ENCODE measurements at places on chromosomes 5 and 9.

GRCh38 chr9:79222483-79222882 lies 349.3 kb upstream of the TLE4 start:
- no peaks in the 10 kb centered on the region for H3K36me3 ChIP-seq
- H3K4me3 ChIP-seq = no peak overlapping the region
- no peaks in the 10 kb centered on the region for H3K4me1 ChIP-seq

- no peak for DNase-seq
- H3K4me1 ChIP-seq = no peaks in the 10 kb centered on the region
- H3K4me3 ChIP-seq = no peak overlapping the region
- H3K27me3 ChIP-seq = no peaks in the 10 kb centered on the region
- H3K27ac ChIP-seq = no peak overlapping the region
Measured at GRCh38 chr9:97518909-97519307, 17.4 kb downstream of the TMOD1 start.

DNA sequence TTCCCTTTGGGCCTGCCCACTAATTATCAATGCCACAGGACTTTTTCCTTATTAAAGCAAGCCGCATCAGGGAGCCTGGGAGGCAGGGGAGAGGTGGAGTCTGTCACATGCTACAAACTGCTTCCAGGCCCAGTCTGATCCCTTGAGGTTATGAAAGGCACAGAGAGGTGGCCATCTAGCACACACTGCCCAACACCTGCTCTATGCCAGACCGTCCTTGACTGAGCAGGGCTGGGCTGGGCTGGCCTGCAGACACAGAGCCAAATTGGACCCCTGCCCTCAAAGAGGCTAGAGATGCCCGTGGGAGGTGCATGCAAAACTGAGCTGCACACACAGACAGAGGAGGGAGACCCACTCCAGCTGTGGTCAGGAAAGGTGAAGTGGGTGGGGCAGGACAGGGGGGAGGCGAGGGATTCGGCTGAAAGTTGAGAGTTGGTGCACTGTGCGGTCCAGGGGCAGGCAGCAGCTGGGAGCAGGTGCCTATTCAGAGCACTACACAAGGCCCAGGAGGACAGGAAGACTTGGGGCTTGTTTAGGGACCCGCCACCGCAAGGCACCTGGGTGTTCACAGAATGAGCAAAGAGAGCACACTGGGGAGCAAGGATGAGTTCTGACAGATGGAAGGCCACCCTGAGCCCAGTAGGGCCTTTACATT lies 36.4 kb upstream of the TCF7 start:
- no peak for DNase-seq
- H3K36me3 ChIP-seq = no peaks in the 10 kb centered on the region
- no peaks in the 10 kb centered on the region for H3K4me1 ChIP-seq
- no peaks in the 10 kb centered on the region for H3K27me3 ChIP-seq

- no peaks in the 10 kb centered on the region for H3K4me1 ChIP-seq
- H3K27ac ChIP-seq = no peak overlapping the region
- no peak for DNase-seq
- no peaks in the 10 kb centered on the region for H3K27me3 ChIP-seq
Measured at GRCh38 chr9:120383611-120383998, 196.4 kb downstream of the CDK5RAP2 start.

DNA sequence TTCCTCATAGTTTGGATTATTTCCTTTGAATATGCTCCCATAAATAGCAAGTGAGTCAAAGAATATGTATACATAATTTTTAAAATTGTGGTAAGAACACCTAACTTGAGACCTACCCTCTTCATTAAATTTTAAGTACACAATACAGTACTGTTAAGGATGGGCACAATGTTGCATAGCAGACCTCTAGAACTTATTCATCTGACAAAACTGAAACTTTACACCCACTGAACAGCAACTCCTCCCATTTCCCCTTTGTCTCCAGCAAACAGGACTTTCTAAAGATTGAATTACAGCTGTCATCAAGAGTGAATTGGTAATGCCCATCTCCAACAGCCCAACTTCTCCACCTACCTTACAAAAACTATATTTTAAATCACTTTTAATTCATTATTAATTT lies 388.9 kb downstream of the HTR1A start:
- H3K36me3 ChIP-seq = no peaks in the 10 kb centered on the region
- no peaks in the 10 kb centered on the region for H3K27me3 ChIP-seq
- no peak for DNase-seq

DNA sequence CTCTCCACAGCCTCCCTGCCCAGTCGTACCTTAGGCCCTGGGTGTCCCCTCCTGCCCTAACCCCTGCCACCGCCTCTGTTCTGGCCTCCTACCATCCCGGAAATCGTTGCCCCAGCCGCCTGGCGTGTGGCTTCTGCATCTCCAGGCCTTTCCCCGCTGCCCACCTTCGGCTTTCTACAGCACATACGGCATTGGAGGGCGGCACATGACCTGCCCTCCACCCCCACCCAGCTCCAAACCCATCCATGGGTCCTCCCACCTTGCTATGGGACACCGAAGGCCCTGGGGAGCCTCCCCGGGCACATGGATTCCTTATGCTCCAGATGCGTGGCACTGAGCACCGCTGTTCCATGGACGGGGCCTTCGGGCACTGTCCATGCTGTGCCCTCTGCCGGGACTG lies 32.0 kb downstream of the FGF18 start:
- no peak overlapping the region for H3K27ac ChIP-seq
- H3K36me3 ChIP-seq = no peaks in the 10 kb centered on the region
- H3K4me1 ChIP-seq = peaks cover 8% of the 10 kb centered on the region
- no peak for DNase-seq
- H3K4me3 ChIP-seq = peak overlapping the region; percentile 5

- no peak overlapping the region for H3K4me3 ChIP-seq
- peaks cover 4% of the 10 kb centered on the region for H3K27me3 ChIP-seq
- H3K4me1 ChIP-seq = no peaks in the 10 kb centered on the region
- DNase-seq = no peak
- H3K27ac ChIP-seq = no peak overlapping the region
Measured at GRCh38 chr5:107665036-107665570, 5.6 kb downstream of the EFNA5 start.

GRCh38 chr9:82418334-82418733 lies 429.8 kb downstream of the SPATA31D1 start:
- no peak overlapping the region for H3K27ac ChIP-seq
- H3K27me3 ChIP-seq = no peaks in the 10 kb centered on the region
- H3K4me3 ChIP-seq = no peak overlapping the region
- no peak for DNase-seq

GRCh38 chr5:75756981-75757380 lies 39.7 kb upstream of the POC5 start:
- H3K4me1 ChIP-seq = no peaks in the 10 kb centered on the region
- no peak overlapping the region for H3K4me3 ChIP-seq
- H3K36me3 ChIP-seq = no peaks in the 10 kb centered on the region

- H3K4me1 ChIP-seq = no peaks in the 10 kb centered on the region
- no peak overlapping the region for H3K27ac ChIP-seq
- H3K4me3 ChIP-seq = no peak overlapping the region
- no peak for DNase-seq
- no peaks in the 10 kb centered on the region for H3K36me3 ChIP-seq
- H3K27me3 ChIP-seq = no peaks in the 10 kb centered on the region
Measured at GRCh38 chr9:20582150-20582549, 40.1 kb downstream of the MLLT3 start.

DNA sequence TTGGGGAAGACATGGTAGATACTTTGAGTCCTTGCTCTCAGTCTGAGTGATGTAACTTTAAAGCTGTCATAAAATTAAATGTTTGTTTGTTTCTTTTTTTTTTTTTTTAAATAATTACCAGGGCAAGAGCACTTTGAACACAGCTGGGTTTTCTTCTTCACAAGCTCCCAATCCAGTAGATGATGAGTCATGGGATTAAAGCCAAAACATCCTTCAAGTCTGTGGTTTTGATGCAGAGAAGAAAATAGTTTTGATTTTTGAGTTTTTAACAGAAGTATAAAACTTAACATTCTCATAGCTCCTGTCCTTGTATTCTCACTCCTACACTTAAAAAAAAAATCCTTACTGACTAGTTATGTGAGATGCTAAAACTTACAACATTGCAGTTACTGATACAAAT lies 34.8 kb upstream of the IL31RA start:
- peaks cover 2% of the 10 kb centered on the region for H3K27me3 ChIP-seq
- no peak for DNase-seq

- H3K27me3 ChIP-seq = no peaks in the 10 kb centered on the region
- H3K4me1 ChIP-seq = no peaks in the 10 kb centered on the region
- no peak overlapping the region for H3K27ac ChIP-seq
- H3K36me3 ChIP-seq = no peaks in the 10 kb centered on the region
- DNase-seq = no peak
Measured at GRCh38 chr5:155394727-155395126, 381.2 kb downstream of the KIF4B start.

- no peak overlapping the region for H3K4me3 ChIP-seq
- no peaks in the 10 kb centered on the region for H3K36me3 ChIP-seq
- no peak overlapping the region for H3K27ac ChIP-seq
- no peaks in the 10 kb centered on the region for H3K27me3 ChIP-seq
- no peak for DNase-seq
Measured at GRCh38 chr9:76707510-76707909, 56.7 kb upstream of the PCA3 start.

GRCh38 chr9:99752417-99753109 lies 69.1 kb upstream of the NR4A3 start:
- no peaks in the 10 kb centered on the region for H3K27me3 ChIP-seq
- H3K36me3 ChIP-seq = no peaks in the 10 kb centered on the region
- no peak overlapping the region for H3K4me3 ChIP-seq
- no peak for DNase-seq

- no peak for DNase-seq
- no peak overlapping the region for H3K4me3 ChIP-seq
- no peaks in the 10 kb centered on the region for H3K27me3 ChIP-seq
- H3K27ac ChIP-seq = no peak overlapping the region
- H3K36me3 ChIP-seq = no peaks in the 10 kb centered on the region
- H3K4me1 ChIP-seq = peaks cover 2% of the 10 kb centered on the region
Measured at GRCh38 chr5:54748527-54748926, 231.0 kb downstream of the SNX18 start.

- H3K27me3 ChIP-seq = no peaks in the 10 kb centered on the region
- no peak overlapping the region for H3K27ac ChIP-seq
- peaks cover 3% of the 10 kb centered on the region for H3K36me3 ChIP-seq
- no peak for DNase-seq
Measured at GRCh38 chr9:131603199-131603598, 57.9 kb downstream of the PRRT1B start.

DNA sequence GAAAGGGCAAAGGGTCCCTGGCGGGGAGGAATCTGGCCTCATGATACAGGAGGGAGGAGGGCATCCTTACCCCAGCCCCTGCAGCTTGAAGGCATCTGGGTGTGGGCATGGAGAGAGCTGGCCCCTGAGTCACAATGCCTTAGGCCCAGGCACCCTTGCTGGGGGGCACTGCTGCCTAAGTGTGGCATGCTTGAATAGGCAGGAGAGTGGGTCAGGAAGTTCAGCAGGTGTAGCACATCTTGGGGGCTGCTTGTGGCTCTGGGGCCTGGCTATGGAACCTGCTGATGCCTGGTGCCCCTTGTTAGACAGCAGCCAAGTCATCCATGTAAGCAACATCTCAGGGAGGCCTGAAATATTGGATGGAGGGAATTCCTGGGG lies 63.1 kb downstream of the HSPA4 start:
- H3K27ac ChIP-seq = no peak overlapping the region
- H3K4me3 ChIP-seq = no peak overlapping the region
- no peaks in the 10 kb centered on the region for H3K36me3 ChIP-seq
- H3K27me3 ChIP-seq = no peaks in the 10 kb centered on the region
- no peak for DNase-seq

DNA sequence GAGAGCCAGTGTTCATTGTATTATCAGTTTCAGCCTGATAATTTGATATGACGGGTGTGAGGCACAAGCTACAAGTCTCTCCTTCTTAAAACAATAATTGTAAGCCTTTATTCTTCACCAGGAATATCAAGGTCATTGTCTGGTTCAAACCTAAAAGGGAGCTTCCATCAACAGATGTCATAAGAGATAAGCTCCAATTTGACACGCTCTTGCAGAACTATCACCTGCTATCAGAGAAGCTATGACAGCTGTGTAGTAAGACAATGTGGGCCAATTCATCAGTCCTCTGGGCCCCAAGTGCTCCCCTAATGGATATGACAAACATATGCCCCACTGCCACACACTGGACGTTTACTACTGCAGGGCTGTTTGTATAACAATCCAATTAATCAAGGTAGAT lies 1010.2 kb upstream of the DMAC1 start:
- no peak overlapping the region for H3K27ac ChIP-seq
- H3K27me3 ChIP-seq = no peaks in the 10 kb centered on the region
- H3K36me3 ChIP-seq = no peaks in the 10 kb centered on the region
- DNase-seq = no peak

- no peaks in the 10 kb centered on the region for H3K4me1 ChIP-seq
- H3K27ac ChIP-seq = no peak overlapping the region
- H3K4me3 ChIP-seq = no peak overlapping the region
- H3K36me3 ChIP-seq = no peaks in the 10 kb centered on the region
- H3K27me3 ChIP-seq = no peaks in the 10 kb centered on the region
Measured at GRCh38 chr5:50856401-50857119, 190.1 kb downstream of the PARP8 start.

DNA sequence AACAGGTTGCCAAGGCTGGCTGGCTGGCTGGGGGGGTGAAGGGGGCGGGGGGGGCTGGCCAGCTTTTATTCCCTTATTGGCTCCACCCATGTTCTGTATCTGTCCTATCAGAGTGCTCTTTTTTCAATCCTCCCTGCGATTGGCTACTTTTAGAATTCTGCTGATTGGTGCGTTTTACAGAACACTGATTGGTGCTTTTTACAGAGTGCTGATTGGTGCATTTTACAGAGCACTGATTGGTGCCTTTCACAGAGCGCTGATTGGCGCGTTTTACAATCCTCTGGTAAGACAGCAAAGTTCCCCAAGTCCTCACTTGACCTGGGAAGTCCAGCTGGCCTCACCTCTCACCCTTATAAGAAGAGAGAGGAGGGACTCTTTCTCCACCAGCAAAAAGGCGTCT lies 175.9 kb downstream of the ERCC6L2 start:
- no peak overlapping the region for H3K27ac ChIP-seq
- DNase-seq = no peak
- H3K27me3 ChIP-seq = no peaks in the 10 kb centered on the region
- no peaks in the 10 kb centered on the region for H3K36me3 ChIP-seq
- no peak overlapping the region for H3K4me3 ChIP-seq
- H3K4me1 ChIP-seq = peaks cover 3% of the 10 kb centered on the region

DNA sequence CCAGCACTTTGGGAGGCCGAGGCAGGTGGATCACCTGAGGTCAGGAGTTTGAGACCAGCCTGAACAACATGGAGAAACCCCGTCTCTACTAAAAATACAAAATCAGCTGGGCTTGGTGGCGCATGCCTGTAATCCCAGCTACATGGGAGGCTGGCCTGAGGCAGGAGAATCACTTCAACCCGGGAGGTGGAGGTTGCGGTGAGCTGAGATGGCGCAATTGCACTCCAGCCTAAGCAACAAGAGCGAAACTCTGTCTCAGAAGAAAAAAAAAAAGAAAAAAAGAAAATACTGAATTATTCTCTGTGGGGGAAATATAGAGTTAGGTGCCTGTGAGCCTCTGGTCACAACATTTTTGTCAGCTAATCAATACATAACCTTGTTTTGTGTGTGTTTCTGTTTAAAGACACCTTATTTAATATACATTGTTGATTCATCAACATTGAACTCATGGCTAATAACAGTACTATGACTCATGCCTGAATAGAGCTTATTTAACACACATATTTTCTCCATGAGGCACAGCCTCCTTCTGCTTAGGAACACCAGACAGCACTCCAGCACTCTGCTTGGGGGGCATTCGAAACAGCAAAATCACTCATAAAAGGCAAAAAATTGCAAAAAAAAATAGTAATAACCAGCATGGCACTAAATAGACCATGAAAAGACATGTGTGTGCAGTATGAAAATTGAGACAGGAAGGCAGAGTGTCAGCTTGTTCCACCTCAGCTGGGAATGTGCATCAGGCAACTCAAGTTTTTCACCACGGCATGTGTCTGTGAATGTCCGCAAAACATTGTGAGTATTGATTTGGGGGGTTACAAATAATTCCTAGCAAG lies at the start of gene IL31RA:
IL31RA (plus strand) TSS at position 519 of the 836 bp plus-strand sequence; CDS start at position 733, 214 bp downstream.
- H3K36me3 ChIP-seq = no peaks in the 10 kb centered on the region
- no peaks in the 10 kb centered on the region for H3K27me3 ChIP-seq
- no peak for DNase-seq
- no peaks in the 10 kb centered on the region for H3K4me1 ChIP-seq
- H3K4me3 ChIP-seq = no peak within 1 kb of the TSS
- H3K27ac ChIP-seq = no peak within 1 kb of the TSS
